NCI-H446 treated with DMSO at 0.1 percent for 48 hours (cell line): ENCODE measurements at places on chromosomes 7 and 10.

DNA sequence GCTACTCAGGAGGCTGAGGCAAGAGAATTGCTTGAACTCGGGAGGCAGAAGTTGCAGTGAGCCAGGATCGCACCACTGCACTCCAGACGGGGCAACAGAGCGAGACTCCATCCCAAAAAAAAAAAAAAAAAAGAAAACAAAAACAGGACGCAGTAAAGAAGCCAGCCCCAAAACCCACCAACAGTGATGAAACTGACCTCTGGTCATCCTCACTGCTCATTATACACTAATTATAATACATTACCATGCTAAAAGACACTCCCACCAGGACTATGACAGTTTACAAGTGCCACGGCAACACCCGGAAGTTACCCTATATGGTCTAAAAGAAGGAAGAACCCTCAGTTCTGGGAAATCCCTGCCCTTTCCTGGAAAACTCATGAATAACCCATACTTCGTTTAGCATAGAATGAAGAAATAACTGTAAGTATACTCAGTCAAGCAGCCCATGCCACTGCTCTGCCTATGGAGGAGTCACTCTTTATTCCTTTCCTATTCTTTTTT is 40.0 kb upstream of the EIF4H start:
- DNase-seq: no peak

DNA sequence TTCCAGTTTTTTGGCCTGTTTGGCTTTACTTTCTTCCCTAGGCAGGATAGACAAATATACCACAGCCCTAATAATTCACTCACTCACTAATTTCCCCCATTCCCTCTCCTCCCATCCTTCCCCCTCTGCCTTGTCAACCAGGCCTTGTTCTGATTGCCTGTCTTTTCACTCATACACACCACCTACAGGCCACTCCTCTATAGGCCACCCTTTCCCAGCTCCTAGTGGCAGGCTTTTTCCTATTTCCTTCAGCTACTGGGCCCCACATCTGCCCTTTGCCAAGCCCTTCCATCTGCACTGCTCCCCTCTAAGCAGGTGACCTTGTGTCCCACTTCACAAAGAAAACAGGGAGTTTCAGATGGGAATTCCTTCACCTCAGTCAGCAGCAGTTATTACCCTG is 59.8 kb upstream of the MSRB2 start:
- no peak for DNase-seq

DNA sequence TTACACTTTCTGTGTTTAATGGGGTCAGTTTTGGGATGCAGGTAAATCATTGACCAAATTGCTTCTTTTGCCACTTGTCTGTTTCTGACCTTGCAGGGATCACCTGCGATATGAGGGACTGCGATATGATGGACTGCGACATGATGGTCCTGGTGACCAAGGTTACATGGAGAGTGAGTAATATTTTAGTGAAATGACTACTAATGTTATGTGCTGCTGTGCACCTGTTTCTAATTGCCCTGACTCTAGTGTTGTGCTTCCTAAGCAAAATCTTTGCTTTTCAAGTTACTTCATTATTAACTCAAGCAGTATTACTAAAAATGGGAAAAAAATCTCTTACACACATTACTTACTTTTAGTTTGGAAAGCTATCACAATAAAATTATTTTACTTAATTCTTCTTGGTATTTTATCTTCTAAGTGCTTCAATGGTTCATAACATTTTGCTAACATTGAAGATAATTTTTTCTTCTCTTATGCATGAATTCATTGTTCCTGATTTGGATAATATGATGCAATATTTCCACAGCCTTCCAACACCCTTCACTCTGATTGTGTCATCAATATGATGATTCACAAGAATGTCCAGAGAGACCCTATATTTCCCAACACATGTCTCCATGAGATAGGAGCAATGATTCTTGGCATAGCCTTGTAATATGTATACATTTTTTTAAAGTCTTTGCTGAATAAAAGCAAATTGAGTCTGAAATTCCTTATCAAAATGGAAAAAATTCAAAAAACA is 306.2 kb upstream of the AKR1E2 start:
- no peak for DNase-seq

DNA sequence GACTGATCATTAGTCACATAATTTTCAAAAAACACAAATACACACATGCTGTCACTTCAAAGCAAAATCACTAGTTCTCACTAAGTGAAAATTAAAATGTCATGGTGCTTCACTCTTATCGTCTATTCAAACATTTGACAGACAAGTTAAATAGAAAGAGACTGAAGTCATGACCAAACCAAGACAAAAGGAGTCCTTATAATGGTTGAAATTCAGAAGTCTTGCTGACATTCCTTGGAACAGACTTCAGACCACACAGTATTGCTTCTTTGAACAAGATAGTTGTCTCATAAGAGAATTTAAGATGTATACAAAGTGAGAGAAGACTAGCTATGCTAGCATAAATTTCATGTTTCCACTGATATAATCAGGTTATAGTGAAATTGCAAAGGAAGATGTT is 119.5 kb downstream of the SEMA3D start:
- no peak for DNase-seq

DNA sequence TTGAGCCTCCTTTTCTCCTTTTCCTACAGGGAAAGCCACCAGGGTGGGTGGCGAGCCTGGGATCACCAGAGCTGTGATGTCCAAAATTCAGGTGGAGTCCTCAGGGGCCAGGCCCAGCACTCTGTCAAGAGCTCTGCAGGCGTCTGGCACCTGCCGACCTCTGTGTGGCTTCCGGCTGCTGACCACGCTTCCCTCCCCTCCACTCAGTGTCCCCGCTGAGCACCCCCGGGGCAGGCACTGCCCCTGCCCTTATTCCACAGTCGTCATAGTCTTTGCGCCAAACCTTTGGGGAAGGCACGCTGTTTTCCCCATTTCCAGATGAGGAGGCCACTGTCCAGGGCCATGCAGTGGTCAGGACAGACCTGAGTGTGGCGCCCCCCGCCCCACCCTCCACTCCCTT is 7.5 kb downstream of the MTG1 start:
- no peak for DNase-seq

GRCh38 chr10:84292502-84292901 is 35.9 kb upstream of the CCSER2 start:
- DNase-seq: no peak

- DNase-seq: no peak
Observed at GRCh38 chr7:121329191-121330052, 622 bp downstream of the WNT16 start.

GRCh38 chr7:751826-752225 is 24.7 kb upstream of the PRKAR1B start:
- no peak for DNase-seq

DNA sequence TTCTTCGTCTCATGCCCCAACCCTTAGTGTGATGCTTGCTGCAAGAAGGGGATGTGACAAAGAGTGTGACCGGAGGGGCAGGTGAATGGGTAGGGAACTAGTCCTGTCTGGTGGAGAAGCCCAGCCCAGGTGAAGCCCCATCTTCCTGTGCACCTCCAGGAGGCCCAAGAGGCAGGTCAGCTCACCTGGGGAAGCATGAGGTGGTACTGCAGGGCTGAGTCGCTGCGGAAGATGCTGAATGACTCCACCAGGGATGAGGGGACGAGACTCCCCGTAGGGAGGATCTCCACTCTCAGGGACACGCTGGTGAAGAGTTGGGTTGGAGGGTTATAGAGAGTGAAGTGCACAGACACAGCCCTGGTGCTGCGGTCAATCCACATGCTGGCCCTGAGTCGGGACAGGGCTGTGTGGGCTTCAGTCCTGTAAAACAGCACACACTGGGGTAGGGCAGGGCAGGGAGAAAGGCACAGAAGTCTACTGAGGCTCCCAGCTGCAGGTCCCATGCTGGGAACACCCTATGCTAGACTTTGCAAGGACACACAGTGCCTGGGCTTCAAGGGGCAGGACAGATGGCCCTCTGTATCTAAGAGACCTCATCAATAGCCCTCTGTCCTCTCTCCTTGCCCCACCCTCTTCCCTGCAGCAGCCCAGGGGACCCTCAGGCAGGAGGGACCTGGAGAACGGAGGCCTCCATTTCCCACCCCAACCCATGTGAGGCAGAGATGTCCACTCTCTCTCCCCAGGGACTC is 136.5 kb downstream of the PKD1L1 start:
- no peak for DNase-seq
